ENCODE measurements at places on chromosomes 11 and 22.

DNA sequence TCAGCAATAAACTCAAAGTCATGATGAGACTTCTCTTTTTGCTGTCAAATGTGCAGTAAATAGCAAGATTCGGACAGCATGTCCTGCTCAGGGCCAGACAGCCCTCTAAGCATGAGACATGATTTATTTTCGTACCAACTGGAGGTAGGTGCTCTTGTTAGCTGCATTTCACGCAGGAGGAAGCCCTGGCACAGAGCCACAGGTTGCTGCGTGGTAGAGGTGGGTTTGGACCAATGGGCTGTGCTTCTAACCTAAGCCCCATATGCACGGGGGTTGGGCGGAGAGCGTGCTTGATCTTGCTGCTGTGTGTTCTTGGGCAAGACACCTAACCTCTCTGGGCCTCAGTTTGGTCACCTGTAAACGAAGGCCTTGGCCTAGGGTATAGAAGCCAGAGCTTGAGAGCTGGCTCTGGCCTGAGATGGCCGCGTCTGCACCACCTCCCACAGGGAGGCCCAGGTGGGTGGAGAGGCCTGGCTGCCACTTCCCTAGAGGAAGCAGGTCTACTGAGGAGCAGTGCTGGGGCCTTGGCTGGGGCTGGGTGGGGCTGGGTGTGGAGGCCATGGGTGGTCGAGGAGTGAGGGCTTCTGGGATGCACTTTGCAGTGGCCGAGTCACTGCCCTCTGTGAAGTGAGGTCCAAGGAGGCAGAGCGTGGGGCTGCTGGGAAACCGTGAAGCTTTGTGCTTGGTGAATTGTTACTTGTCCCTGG is 38.5 kb upstream of the GRAMD4 start:
- no peak for DNase-seq

GRCh38 chr11:100575860-100576717 is 111.0 kb upstream of the ARHGAP42 start:
- DNase-seq: peak; percentile 5

- peak; percentile 74 for DNase-seq
Measured at GRCh38 chr11:4090258-4090657, 4.3 kb upstream of the RRM1 start.

DNA sequence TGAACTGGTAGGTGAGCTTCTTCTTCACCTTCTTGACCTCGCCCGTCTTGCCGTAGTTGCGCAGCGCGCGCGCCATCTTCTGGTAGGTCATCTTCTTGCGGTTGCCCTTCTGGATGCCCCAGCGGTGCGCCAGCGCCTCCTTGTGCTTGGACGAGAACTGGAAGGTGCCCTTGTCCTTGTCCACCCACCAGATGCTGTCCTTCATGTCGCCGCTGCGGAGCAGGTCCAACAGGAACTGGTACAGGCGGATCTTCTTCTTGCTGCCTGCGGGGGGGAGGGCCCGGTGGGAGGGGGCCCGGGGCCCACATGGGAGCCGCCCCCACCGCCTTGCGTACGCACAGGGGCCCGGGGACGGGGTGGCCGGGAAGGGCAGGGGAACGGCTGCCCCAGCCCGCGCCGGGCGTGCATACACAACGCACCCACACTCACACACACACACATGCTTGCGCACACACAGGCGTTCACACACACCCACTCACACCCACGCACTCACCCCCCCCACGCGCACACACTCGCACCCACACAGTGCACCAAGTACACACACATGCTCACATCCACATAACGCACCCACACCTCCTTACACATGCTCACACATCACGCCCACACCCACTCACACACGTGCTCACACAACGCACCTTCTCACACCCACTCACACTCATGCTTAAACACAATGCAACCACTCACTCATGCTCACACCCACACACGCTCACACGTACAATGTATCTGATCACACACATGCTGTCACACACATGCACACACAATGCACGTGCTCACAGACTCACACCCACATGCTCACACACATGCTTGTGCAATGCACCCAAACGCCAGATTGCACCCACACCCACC is 3.0 kb upstream of the MYBPC3 start:
- no peak for DNase-seq

- DNase-seq: peak; percentile 78
Measured at GRCh38 chr11:72812967-72813739, 1.1 kb upstream of the ATG16L2 start.

DNA sequence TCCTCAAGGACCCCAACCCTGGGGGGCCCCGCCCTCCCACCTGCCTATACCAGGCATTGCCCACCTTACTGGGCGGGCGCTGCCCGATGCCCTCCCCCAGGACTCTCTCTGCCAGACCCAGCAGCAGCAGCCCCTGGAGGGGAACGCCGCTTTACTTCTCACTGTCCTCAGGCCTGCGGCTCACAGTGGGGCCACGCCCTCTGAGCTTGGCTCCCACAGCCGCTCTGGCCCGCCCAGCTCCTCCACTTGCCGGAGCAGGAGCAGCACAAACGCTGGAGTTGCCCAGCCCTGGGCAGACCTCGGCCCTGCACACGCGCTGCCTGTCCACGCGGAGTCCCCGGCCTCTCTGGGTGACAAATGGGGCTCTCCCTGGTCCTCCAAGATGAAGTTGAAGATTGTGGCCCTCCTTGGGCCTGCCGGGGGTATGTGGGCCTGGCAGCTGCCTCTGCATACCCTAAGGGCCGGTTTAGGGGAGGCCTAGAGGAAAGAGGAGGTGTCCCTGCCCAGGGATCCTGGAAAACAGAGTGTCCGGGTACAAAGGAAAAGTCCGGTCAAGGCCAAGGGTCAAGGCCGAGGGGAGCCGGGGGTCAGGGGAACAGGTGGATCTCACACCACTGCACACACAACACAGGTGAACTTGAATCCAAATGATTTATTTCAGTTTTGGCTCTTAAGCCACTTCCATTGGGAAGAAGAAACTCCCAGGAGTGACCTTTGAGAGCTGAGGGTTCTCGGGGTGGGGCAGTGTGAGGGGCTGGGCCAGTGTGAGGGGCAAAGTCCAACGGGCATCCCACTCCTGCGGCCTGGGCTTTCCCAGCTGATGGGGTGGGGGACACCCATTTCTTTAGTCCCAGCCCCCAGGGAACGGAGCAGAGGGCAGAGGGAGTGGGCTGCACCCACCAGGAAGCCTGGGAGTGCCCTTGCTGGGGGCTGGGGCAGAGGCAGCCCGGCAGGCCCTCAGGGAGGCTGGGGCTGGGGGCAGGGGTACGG is 674 bp upstream of the BAIAP2L2 start:
- no peak for DNase-seq

Data from CD4-positive, alpha-beta T cell treated with Interleukin-4 for 1 hour (primary cell).